ENCODE measurements at places on chromosomes 1 and 21. TPM values are rescaled to one million over a fixed set of nuclear protein-coding genes. Genes with fewer than 3 reads are reported as not detected.
A peak's percentile ranks its signal among the peaks of the same experiment; 100 is the strongest.

DTL gene
- 0.98 TPM for total RNA-seq

PPIH gene
- 37.4 TPM for total RNA-seq

KRTAP19-3 gene
- not detected for total RNA-seq

FALEC gene
- 0.85 TPM for total RNA-seq

AKR7A3 gene
- total RNA-seq = 0.85 TPM

CHIT1 gene
- 0.79 TPM for total RNA-seq

DNA sequence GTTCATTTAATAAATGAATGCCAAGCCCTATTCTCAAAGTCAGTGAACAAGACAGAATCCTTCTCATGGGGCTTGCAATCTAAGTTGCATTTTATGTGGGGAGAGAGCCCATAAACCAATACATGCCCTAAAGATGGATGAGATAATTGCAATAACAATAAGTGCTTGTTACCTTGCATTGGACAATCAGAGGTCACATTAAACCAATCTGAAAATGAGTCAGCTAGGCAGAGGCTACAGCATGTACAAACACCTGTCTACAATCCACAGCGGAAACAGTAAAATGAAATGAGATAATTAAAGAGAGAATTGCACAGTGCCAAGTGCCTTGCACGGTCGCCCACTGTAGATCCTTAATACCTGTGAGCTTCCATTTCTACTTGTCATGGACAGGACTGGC, 7.4 kb upstream of the IGFN1 start:
- DNase-seq = no peak

GRCh38 chr1:107344836-107345235, 204.0 kb downstream of the NTNG1 start:
- DNase-seq = no peak

- no peak for DNase-seq
Measured at GRCh38 chr1:47181955-47182675, 7.7 kb downstream of the PDZK1IP1 start.

DNA sequence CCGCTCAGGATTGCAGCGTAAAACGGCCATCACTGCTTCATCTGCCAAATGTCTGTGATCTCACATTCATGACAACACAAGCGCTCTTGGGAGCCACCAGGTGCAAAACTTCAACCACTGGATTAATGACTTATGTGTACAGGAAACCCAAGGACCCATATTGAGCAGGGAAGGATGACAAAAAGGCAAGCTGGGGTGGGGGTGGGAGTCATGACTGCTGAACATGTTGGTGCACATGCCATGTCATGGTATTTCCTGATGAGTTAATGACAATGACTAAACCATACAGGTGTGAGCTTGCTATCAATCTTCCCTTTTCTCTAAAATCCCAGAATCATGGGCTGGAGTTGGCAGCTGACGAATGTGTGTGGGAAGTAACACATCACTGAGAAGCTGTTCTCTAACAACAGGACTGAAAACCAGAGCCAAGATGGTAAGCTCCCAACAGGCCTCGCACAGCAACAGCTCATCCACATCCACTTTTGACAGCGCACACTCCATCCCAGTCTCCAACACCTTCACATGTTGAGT, 3.1 kb upstream of the SH2D5 start:
- no peak for DNase-seq

DNA sequence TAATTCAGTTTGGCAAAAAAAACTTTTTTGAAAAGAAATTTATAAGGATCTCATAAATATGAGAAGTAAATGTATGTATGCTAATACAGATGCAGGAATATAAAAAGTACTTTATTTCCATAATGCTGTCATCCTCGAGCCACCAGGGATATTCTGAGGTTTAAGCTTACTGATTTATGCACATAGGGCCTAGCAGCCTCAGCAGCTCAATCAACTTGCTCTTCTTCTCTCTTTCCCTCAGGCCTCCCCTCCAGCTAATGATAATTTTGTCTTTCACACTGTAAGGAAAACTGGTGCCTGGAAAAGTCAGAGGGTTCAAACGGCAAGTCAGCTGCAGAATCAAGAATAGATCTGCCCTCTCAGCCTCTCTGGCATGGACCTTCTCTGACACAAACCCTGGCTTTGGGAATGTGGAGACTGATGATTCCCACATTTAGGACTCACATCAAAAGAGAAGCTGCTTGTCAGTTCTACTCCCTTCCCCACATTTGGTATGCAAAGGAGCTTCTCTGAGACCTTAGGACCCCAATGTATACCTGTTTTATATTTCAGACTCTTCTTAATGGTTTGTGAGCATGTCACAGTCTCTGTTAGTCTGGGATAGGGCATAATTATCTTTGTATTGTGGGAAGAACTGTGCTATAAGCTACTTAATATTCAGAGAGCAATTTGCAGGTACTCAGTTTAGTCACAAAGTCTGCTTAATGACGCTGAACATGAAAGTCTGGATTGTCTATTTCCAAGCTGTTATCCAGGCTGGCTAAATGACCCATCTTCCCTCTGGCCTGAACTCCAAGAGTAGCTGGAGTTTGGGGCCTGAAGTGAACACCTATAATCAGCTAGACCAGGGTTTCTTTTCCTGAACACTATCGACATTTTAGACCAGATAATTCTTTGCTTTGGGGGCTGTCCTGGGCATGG, 52.1 kb upstream of the DIPK1A start:
- no peak for DNase-seq

DNA sequence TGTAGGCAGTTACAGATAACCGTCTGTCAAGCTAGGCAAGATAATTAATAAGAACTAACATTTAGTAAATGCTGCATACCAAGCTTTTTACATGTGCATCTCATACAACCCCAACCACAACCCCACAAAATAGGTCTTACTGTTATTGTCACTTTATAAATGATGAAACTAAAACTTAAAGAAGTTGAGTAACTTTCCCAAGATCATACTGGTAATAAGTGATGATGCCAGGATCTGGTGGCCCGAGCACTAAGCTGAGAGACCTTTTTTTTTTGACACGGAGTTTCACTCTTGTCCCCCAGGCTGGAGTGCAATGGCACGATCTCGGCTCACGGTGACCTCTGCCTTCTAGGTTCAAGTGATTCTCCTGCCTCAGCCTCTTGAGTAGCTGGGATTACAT, 1.8 kb downstream of the NCSTN start:
- DNase-seq = no peak

- no peak for DNase-seq
Measured at GRCh38 chr1:7069931-7070330, 284.7 kb downstream of the CAMTA1 start.

- no peak for DNase-seq
Measured at GRCh38 chr1:28027660-28028059, 60.8 kb downstream of the EYA3 start.

GRCh38 chr1:11070876-11071275, 11.1 kb upstream of the SRM start:
- no peak for DNase-seq

DNA sequence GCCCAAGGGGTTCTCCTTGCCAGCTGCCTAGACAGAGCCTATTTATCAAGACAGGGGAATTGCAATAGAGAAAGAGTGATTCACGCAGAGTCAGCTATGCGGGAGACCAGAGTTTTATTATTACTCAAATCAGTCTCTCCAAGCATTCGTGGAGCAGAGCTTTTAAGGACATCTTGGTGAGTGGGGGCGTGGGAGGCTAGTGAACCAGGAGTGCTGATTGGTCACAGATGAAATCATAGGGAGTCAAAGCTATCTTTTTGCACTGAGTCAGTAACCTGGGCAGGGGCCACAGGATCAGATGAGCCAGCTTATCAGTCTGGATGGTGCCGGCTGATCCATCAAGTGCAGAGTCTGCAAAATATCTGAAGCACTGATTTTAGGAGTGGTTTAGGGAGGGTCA, 64.8 kb upstream of the MRPS6 start:
- DNase-seq = no peak

DNA sequence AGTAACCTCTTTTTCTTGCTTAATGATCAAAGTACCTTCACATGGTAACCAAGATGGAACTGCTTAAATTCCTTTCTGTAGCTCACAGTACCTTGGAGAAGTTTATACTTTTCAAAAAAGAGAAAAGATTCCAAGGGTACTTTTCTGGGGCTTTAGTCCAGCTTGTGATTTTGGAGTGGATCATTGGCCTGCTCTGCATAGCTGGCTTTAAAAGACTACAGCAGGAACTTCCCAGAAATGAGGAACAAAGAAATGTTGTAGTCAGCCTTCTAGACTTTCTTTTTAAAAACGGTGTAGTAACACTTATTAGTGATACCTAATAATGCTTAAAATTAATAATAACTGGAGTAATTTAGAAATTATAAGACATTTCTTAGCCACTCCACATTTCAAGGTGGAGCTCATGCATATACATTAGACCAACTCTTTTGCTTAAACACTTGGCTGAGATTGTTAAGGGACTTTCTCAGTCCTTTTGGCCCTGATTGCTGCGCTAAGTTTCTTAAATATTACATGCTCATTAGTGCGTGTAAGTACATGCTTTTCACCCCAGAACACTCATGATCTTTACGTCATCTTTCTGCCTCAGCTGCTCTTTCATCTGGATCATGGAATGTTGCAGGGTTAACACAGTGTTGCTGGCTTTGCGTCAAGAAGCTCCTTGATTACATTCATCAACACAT, 57.3 kb downstream of the SDCCAG8 start:
- no peak for DNase-seq

- no peak for DNase-seq
Measured at GRCh38 chr1:227745568-227746265, 10.5 kb downstream of the SNAP47 start.

- DNase-seq = no peak
Measured at GRCh38 chr1:170640581-170640980, 23.4 kb upstream of the PRRX1 start.

DNA sequence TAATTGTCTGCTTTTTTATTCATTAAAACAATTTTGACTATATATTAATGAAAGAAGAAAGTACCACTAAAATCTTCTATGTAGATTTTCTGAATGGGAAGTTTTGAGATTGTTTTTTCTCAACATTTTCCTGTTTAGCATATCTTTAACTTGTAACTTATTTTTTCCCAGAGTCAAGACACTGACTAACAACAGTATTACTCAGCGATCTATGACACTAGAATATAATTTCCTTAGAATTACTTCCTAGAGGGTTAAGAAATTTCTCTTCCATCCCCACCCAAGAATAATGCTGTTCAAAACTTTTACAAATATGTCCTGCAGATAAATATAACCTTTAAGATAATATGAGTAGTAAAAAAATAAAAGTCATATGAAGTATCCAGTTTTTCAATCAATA, 218.2 kb upstream of the NR5A2 start:
- no peak for DNase-seq

DNA sequence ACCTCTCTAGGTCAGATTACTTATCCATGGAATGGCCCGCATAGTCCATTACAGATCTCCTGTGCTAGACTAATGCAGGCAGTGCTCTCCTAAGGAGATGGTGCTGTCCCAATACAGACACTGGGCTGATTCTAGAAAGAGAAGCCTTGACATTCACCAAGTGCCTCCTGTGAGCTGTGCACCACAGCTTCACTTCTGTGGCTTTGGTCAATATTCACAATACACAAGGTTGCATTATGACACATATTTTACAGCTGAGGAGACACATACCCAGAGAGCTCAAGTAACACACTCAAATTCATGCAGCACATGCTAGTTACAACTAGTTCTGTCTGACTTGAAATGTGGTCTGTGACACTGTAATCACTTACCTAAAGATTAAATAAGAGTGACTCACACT, 59.4 kb upstream of the LRRC8B start:
- no peak for DNase-seq

GRCh38 chr1:226051365-226051764, 11.2 kb upstream of the H3-3A start:
- DNase-seq = no peak

GRCh38 chr1:235295902-235296350, 32.1 kb downstream of the ARID4B start:
- DNase-seq = no peak

DNA sequence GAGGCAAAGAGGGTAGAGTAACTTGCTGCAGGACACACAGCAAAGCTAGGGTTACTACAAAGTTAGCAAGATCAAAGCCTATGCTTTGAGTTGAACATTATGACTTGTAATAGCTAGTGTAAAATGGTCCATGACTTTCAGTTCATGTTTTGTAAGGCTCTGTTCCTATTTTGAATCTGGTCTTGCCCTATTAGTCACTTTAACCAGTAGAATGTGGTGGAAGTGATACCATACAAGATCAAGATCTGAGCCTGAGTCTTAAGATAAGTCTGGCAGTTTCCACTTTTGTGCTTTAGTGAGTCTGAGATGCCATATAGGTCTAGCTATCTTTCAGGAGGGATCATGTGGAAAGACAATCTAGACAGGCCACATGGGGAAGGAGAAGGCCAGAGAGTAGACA, 282.1 kb upstream of the BRINP3 start:
- no peak for DNase-seq

DNA sequence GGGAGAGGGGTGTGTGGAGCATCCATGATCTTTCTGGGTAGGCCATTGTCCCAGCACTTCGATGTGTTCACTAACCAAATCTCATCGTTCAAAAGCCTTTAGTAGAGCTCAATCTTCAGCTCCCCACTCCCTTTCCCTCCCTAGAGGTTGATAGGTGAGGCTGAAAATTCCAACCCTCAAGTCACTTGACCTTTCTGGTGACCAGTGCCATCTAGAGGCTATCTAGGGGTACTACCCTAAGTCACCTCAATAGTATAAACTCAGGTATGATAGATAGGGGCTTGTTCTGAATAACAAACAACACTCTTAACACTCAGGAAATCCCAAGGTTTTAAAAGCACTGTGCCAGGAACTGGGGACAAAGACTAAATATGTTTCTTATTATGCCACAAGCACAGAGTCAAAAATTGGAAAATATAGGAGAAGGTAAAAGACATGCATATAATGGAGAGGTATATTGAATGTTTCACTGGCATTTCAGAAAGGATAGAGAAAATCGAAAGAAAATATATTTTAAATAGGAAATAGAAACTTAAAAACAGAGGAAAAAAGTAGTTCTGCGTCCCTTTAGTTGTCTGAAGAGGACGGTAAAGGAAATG, 42.9 kb upstream of the CD53 start:
- DNase-seq = peak; percentile 16
